ENCODE measurements at places on chromosomes 5 and 9. TPM values are rescaled to one million over a fixed set of nuclear protein-coding genes. Genes with fewer than 3 reads are reported as not detected.

The CHSY3 gene
- total RNA-seq = 0.78 TPM

DNA sequence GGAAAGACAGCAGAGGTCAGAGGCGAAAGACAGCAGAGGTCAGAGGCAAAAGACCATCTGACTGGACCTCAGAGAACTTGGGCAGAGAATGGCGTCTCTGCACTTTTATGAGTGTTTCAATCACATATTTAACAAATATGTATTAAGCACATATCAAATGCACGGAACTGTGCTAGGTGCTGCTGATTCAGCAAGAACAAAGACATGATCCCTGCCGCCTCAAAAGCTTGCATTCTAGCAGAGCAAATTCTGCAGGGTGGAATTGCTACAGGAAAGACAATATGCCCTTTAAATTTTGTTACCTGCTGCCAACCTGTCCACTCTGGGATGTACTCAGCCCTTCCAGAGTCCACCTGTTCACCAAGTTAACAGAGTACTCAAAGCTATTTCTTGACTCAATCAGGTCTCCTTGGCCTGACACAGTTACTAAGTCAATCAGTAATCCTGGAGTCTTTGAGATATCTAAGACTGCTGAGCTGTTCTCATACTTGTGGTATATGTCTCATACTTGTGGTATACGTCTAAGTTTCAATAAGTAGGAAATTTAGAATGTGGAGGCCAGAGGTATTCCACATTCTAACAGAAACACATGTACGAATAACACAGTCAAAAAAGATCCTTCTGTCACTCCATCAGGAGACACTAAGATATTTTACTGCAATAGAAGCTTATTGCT lies 131.8 kb downstream of the GNAQ start:
- peak; percentile 86 for DNase-seq

DNA sequence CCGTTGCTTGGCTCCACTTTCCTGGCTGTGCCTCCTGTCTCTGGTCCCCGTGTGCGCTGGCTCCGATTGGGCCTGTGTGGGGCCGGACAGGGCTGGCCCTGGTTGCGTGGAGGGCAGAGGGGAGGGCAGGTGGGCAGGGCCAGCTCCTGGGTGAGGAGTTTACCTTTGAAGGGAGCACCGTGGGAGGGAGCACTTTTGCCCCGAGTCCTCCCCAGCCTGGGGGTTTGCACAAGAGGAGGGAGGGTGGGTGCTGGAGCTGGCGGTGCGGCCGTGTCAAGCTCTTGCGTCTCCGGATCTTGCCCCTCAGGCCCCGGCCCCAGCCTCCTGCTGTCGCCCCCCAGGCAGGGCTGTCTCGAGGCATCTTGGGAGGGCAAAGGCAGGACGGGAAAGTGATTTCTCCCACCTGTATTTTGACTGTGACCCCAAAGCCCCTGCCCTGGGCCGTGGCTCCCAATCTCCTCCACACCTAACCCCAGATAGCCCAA lies 48.3 kb upstream of the EXOC3 start:
- no peak for DNase-seq

GRCh38 chr5:67133217-67133616 lies 63.4 kb downstream of the CD180 start:
- no peak for DNase-seq

GRCh38 chr5:161847941-161848391 lies at the start of gene GABRA1:
TSS of gene GABRA1 (plus strand) at chr5:161848120. CDS start at chr5:161850811, 2,691 bp downstream.
- no peak for DNase-seq

The IFNB1 gene
- total RNA-seq = not detected

DNA sequence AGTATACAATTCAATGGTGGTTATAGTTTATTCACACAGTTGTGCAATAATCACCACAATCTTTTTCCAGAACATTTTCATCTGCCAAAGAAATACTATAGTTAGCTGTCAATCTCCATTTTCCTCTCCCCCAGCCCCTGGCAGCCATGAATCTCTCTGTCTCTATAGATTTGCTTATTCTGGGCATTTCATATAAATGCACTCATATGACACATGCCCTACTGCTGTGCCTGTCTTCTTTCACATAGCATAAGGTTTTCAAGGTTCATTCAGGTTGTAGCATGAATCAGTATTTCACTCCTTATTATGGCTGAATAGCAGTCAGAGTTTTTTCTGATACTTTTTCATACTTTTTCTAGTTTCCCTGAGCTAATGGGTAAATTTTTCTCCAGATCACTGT lies 127.6 kb downstream of the HSPA4 start:
- no peak for DNase-seq

DNA sequence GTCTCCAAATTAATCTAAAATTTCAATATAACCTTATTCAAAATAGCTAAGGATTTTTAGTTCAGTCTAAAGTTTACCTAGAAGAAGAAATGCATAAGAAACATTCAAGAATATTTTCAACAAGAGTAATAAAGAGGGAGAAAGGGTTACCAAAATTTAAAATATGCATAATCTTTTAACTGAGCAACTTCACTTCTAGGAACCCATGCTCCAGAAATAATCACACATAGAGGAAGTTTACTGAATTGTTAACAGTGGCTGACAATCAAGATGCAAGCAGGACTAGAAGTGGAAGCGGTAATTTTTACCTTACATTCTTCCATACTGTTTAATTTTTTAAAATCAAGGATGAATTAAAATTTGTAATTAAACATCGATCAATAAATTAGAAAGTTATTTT lies 1.9 kb downstream of the PJA2 start:
- DNase-seq = no peak

The RLN2 gene
- total RNA-seq = 0.92 TPM

GRCh38 chr5:158313027-158313732 lies 454.2 kb upstream of the CLINT1 start:
- DNase-seq = no peak

DNA sequence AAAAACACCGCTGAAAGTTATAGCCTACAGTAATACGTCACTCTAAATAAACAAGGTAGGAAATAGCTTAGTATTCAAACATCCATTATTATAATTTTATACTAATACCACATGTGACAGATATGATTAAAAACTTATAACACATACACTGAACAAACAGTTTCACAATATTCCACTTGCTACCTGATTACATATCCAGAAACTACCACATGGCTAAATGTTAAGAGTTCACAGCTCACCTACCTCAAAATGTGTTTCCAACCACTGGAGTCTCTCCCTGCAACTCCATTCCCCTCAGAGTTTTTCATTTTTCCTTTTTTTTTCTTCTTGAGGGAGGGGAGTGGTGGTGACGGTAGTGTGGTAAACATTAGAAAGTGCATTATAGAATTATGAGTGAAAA lies 12.1 kb downstream of the RICTOR start:
- no peak for DNase-seq

GRCh38 chr9:94906713-94907112 lies 180.2 kb downstream of the AOPEP start:
- DNase-seq = no peak

- DNase-seq = peak; percentile 61
Measured at GRCh38 chr5:86981898-86982297, 285.8 kb upstream of the RASA1 start.

GRCh38 chr5:86971034-86971571 lies 296.6 kb upstream of the RASA1 start:
- peak; percentile 26 for DNase-seq

The PCAT7 gene
- total RNA-seq = not detected

The DMRT3 gene
- total RNA-seq = not detected

DNA sequence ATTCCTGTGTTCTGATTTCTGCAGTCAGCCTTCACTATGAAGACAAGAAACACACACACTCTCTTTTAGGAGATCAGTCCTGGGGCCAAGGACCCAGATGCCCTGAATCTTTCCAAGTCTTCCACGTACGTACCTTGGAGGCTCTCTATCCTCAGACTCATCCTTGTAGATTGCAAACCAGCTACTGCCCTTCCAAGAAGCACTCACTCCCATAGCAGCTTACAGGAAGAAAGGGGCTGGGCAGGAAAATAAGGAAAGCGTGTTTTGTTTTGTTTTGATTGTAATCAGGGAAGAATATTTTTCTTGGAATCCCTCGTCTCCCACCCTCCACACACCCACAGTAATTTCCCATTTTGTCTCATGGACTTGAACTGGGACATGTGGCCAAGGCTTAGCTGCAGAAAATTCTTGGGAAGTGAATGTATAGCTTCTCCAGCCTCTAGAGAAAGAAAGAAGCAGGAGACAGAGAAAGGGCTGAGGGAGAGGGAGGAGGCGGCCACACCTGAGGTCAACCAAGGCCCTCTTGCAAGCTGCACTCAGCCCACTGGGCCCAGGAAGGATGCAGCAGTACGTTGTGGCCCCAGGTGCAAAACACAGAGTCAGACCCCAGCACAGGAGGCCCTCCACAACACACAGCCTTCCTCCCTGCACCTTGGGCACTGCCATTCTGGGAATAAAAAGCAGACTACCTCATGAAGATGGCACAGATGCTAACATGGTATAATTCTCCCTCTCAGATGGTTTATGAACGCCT lies 29.9 kb downstream of the IRX2 start:
- no peak for DNase-seq

The CD274 gene
- 27.6 TPM for total RNA-seq

- DNase-seq = no peak
Measured at GRCh38 chr5:143230676-143230996, 172.8 kb downstream of the NR3C1 start.

The CCIN gene
- 0.14 TPM for total RNA-seq

The UGT3A1 gene
- total RNA-seq = not detected

GRCh38 chr9:21668516-21668915 lies 133.9 kb upstream of the MTAP start:
- DNase-seq = no peak

The ENTREP1 gene
- total RNA-seq = 0.25 TPM

- peak; percentile 75 for DNase-seq
Measured at GRCh38 chr5:143229896-143230675, 173.4 kb downstream of the NR3C1 start.

The CNTNAP3 gene
- 8.7 TPM for total RNA-seq

The IDNK gene
- 1.9 TPM for total RNA-seq

The PAXX gene
- total RNA-seq = 48.4 TPM

GRCh38 chr5:16411235-16411634 lies 54.4 kb downstream of the ZNF622 start:
- DNase-seq = peak; percentile 41

The UBE2QL1 gene
- total RNA-seq = not detected

DNA sequence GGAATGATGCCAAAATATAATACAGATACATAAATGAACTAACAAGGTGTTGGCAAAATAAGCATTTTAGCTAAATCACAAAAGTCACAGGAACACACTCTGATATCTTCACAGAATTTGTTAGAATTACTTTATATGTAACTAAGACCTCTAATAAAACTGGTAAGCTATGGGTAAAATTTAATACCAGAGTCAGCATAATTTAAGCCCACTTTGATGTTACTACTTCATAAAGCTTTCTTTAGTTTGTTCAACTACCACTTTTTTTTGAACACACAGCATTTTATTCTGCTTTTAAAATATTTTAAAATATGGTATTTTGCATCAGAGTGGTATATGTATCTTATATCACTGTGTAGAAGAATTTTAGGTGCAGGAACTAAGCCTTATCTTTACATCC lies 19.9 kb downstream of the PAIP1 start:
- DNase-seq = no peak

GRCh38 chr5:32323741-32324140 lies 11.0 kb upstream of the MTMR12 start:
- no peak for DNase-seq

- DNase-seq = no peak
Measured at GRCh38 chr9:128374221-128374675, 3.1 kb downstream of the URM1 start.

DNA sequence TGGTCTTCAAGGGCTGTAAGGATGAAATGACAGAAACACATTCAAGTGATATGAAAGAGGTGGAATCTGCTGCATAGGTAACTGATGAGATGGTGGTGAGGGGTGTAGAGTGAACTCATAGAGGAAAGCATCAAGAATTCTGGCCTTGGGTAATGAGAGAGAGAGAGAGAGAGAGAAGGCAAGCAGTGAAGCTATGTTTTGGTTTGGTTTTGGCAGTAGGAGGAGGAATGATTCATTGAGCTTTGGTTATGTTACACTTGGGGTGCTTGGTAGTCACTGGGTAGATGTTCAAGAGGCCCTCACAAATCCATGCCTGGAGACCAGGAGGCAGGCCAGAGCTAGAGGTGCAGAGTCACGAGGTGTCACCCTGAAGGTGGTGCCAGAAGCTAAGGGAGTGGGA lies 89.5 kb downstream of the EGFLAM start:
- DNase-seq = no peak

- no peak for DNase-seq
Measured at GRCh38 chr5:74166064-74166463, 474.5 kb downstream of the ENC1 start.

DNA sequence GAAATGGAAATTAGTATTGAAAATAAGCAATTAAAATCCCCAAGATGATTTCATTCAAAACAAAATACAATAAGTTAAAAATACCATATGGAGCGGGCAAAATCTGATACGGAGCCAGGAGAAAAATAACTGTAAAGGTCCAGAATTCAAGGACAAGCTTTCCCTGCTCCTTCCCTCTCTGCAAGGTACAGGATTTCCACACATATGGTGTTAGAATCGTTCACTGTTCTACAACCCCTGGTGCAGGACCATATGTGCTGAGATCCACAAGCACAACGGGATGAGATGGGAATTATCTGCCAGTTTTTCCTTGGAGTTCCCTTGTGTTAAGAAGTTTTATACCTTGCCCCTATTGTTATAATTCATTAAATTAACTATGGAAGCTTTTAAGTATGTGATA lies 94.7 kb upstream of the DMAC1 start:
- no peak for DNase-seq

GRCh38 chr9:125646621-125647100 lies 60.3 kb downstream of the MAPKAP1 start:
- DNase-seq = no peak

DNA sequence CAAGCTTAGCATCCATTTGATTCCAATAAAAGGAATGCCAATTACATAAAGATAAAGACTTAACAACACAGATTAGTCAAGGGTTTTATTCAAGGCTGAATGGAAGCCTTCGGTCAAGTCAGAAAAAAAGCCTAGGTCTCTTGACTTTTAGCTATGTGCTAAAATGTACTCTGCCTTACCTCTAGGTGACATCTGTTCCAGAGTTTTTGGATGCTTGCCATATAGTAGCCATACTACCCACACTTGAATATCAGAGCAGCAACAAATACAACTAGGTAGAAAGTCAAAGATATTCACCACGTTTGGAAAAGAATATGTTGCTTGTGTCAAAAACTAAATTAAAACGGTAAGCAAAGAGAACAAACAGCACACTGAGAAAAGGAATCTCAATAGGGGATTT lies 484.7 kb downstream of the ELAVL2 start:
- DNase-seq = no peak

- DNase-seq = no peak
Measured at GRCh38 chr9:5515261-5515650, 4.9 kb downstream of the PDCD1LG2 start.

The ALAD gene
- total RNA-seq = 12.0 TPM

DNA sequence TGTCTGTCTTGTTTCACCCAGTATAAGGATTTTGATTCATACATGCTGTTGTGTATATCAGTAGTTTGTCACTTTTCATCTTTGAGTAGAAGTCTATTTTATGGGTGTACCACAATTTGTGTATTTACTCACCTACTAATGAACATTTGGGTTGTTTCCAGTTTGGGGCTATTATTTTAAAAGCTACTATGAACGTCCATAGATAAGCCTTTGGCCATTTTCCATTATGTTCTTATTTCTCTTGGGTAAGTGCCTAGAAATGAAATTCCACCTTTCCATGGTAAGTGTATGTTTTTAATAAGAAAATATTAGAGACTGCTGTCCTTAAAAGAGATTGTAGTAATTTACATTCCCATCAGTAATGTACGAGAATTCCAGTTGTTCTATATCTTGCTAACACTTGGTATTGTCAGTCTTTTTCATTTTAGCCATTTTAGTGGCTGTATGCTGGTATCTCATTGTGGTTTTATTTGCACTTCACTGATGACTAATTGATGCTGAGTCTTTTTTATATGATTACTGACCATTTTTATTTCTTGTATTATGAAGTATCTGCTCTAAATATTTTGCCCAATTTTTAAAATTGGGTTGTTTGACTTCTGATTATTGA lies 17.9 kb upstream of the PDE8B start:
- DNase-seq = no peak

The BTNL8 gene
- total RNA-seq = not detected

Measured in foreskin keratinocyte (primary cell).